ENCODE measurements at places on chromosomes 2 and 18. TPM values are rescaled to one million over a fixed set of nuclear protein-coding genes. Genes with fewer than 3 reads are reported as not detected.

DNA sequence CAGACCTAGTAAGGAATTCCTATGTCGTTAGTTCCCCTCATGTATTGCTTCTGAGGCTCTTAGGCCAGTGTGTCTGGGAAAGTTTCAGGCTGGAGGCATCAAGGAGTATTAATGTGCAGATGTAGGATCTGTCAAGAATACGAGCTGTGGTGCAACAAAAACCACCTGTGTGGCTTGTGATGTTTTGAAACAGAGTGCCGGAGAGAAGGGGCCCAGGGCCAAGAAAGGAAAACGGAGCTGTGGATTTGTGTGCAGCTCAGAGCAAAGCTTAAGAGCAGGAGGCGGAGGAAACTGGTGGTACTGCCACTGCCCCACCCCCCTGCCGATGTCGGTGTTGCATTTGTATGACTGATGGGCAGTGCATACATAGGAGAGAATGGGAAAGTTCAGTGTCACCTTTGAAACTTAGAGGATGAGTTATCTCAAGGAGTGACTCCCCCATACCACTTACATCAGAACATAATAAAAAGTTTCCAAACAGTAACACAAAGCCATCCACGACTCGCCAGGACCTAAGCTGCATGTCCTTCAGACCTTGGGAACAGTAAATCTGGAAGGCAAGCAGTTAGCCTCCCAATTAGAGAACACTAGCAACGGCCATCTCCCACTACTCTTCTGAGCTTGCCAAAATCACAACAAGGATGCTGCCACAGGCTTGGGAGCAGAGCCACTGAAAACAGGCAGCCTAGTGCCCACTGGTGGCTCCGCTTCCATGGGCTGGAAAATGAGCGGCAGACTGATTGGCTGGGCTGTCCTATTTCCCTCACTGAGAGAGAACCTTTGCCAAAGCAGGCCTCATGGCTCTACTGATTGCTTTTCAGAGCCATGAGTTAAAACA, 152.7 kb upstream of the NT5C1B start:
- DNase-seq: no peak

- DNase-seq: no peak
Observed at GRCh38 chr2:209817844-209818271, 46.2 kb downstream of the UNC80 start.

DNA sequence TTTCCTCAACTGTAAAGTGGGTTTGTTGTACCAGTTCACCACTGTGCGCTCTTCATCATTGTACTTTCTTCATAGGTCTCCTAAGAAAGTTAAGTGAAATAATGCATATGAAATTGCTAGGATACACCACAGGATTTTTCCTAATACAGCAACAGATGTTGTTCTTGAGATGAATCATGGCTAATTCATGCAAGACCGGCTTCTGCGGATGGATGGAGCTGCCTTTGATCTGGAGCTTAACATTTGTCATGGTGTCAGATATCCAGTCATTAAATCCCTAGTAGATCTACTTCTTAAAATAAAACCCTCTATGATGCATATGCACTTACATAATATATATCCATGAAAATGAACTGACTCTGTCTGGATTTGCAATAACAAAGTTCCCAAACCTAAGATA, 114.1 kb downstream of the COL6A3 start:
- peak; percentile 98 for DNase-seq

- no peak for DNase-seq
Observed at GRCh38 chr18:1779587-1779986, 791.7 kb downstream of the METTL4 start.

- DNase-seq: peak; percentile 98
Observed at GRCh38 chr2:49248506-49248905, 94.2 kb upstream of the FSHR start.

- no peak for DNase-seq
Observed at GRCh38 chr2:204923957-204924356, 378.7 kb downstream of the PARD3B start.

GRCh38 chr2:197677483-197677882, 2.1 kb upstream of the RFTN2 start:
- peak; percentile 29 for DNase-seq

- DNase-seq: no peak
Observed at GRCh38 chr2:100066856-100067255, 75.5 kb downstream of the AFF3 start.

GRCh38 chr2:150605664-150606063, 118.2 kb upstream of the RND3 start:
- DNase-seq: no peak

DNA sequence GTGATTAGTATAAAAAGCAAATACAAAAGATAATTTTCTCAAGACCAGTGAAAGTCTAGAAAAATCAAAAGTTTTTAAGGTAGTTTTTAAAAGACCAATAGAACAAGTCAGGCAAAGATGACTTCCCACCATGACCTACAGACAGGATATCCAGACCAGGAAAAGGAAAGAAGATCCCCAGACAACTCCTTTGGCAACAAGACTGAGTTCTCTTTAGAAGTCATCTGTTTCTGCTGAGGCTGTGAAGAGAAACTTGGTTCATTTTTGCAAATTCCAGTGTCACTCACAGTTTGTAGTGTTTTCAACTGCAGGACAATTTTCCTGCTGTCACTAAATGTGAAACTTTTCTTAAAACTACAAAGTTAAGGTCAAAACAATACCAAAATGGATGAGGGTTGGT, 240.9 kb upstream of the SIX2 start:
- no peak for DNase-seq

DNA sequence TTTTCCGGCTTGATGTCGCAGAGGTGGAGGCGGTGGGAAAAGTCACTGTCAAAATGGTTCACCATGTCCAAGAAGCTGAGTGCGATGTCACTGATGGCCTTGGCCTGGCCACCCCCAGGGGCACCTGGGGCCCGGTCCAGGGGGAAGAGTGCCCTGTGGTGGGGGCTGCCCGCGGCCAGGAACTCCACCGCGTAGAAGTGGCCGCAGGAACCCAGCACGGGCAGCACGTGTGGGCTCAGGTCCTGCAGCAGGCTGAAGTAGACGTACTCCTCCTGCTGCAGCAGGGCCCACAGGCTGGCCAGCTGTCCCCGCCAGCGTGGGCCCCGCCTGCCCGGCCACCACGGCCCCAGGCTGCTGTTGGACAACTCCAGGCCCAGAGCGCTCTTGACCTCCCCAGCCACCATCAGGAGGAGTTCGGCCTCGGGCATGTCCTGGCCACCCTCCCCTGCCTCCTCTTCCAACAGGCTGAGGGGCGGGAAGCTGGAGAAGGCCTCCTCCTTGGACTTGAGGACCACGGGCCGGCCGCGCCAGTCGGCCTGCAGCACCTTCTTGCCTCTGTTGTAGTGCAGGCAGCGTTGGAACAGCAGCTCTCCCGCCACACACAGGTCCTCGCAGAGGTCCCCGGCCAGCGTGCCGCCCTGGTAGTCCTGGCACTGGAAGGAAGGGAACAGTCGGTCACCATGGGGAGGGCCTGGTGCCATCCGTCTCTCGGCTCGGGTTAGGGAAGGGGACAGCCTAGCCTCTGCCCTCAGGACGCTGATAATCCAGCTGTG, 10.3 kb downstream of the DIPK1C start:
- DNase-seq: no peak

- no peak for DNase-seq
Observed at GRCh38 chr2:219266886-219267285, 12.3 kb upstream of the DNAJB2 start.

GRCh38 chr2:127733816-127734537, 32.7 kb downstream of the SFT2D3 start:
- DNase-seq: peak; percentile 19

GRCh38 chr2:37268111-37268510, 36.7 kb downstream of the NDUFAF7 start:
- DNase-seq: no peak

- no peak for DNase-seq
Observed at GRCh38 chr2:45982096-45982495, 315.1 kb upstream of the EPAS1 start.

DNA sequence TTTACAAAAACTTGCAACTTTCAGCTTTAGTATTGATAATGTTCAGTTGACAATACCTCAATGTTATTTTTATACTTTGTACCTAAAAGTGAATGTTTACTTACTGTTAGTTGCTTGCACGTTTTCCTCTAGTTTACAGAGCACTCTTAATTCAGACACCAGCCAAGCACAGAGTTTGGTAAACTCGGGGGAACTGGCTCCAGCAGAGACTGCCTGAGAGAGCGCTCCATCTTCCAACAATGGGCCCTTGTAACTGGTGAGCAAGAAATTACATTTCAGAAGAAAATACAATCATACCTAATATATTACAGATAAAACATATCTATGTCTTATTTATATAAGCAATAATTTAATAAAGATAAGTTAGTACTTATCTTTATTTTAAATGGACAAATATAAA, 3.7 kb downstream of the FAM98A start:
- DNase-seq: no peak

DNA sequence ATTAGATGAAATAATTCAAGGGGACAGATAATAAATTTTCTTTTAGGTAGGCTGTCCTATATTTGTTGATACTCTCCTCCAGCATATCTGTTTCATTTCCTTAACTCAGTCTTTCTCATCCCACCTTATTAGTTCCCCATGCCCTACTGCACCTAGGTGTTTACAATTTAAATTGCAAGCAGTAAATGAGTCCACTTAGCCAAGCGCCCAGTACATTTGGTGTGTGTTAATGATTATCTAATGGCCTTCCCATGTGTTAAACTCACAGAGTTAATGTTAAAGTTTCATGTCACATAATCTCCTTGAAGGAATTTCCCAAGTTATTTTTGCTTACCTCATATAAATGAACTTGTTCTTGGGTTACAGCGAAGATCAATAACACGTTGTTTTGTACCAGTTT, 31.2 kb downstream of the ITGB6 start:
- DNase-seq: no peak

- DNase-seq: no peak
Observed at GRCh38 chr2:18611184-18611583, 21.8 kb upstream of the NT5C1B start.

DNA sequence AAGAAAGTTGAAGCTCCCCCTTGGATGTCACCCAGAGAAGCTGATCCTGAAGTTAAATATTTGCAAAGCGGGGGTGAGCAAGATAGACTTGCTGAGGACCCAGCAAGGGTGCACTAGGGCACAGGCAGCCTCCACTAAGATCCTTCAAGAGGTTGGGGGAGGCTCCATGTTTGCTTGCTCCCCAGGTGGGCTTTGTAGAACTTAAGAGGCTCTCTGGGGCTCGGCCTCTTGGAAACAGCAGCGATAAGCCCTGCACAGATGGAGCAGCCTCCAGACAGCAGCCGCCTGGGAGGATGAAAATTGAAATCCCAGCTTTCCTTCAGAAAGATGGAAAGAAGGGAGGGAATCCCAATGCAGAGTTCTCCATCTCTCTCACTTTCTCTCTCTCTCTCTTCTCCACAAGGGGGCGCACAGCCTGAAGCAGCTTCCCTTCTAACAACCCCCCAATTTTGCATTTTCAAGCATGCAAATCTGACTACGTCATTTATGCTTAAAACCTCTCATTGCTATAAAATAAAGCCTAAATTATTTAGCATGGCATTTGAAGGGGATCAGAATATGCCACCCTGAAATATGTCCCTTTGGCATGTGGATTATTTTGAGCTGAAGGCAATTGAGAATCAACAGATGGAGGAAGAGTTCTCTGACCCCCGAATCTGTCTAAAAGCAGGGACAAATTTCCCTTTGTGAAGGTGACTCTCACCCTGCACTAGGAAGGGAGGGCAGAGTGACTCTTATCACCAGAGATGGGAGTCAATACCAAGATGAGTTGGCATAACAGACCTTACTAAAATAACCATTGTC, 185.7 kb upstream of the KLHL29 start:
- DNase-seq: peak; percentile 23

GRCh38 chr2:73293534-73294171, at the start of gene EGR4:
TSS of gene EGR4 (minus strand) at chr2:73293548. CDS start at chr2:73293317, 231 bp downstream.
- DNase-seq: peak; percentile 56

GRCh38 chr2:225112362-225113126, 70.3 kb upstream of the DOCK10 start:
- no peak for DNase-seq

DNA sequence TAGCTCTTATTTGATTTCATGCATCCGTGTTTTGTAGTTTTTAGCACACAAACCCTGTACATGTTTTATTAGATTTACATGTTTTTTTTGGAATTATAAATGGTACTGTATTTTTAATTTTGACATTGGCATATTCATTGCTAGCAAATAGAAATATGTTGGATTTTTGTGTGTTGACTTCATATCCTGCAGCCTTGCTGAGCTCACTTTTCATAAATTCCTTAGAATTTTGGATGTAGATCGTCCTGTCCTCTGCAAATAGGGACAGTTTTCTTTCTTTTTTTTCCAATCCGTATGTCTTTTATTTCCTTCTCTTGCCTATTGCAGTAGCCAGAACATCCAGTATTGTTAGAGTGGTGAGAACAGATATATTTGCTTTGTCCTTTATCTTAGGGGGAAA, 46.7 kb upstream of the GPR17 start:
- DNase-seq: peak; percentile 25

MEX3C gene
- total RNA-seq: 37.6 TPM

IL1F10 gene
- not detected for total RNA-seq

CD8B2 gene
- total RNA-seq: not detected

CREG2 gene
- total RNA-seq: 2.4 TPM

RAB27B gene
- total RNA-seq: 30.9 TPM

GRB14 gene
- total RNA-seq: 0.34 TPM

REG3G gene
- not detected for total RNA-seq

RIF1 gene
- total RNA-seq: 37.4 TPM

GKN1 gene
- not detected for total RNA-seq

FAM110C gene
- total RNA-seq: not detected
